Nucleus accumbens (tissue), 56 donors: ENCODE measurements at places on chromosomes 13 and 19.
A peak's percentile ranks its signal among the peaks of the same experiment; 100 is the strongest.

DNA sequence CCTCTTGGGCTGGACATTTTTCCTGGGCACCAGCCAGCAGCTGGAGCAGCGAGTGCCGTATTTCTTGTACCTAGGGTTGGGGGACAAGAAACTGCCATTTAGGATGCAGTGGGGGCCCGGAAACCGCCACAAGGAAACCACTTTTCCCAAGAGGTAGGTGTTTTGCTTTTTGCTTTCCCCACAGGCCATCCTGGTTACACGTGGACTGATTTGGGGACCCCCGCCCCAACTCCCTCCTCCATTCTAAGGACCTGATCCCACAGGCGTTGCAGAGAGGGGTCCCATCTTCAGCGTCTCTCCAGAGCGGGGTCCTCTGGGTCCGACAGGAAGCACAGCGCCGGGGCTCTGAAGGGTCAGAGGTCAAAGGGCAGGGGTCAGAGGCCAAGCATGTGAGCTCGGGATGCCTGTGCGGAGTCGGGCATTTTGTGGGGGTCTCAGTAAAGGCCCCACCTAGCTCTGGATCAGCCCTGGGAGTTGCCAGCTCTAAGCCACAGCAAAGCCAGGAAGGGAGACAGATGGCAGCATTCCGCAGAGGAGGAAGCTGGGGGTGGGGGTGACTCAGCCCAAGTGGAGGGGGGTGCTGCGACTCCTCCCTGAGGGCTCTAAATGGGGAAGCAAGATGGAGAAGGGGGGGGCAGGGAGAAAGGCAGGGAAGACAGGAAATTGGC is 4.3 kb downstream of the ZGLP1 start:
- peak; percentile 61 for DNase-seq

DNA sequence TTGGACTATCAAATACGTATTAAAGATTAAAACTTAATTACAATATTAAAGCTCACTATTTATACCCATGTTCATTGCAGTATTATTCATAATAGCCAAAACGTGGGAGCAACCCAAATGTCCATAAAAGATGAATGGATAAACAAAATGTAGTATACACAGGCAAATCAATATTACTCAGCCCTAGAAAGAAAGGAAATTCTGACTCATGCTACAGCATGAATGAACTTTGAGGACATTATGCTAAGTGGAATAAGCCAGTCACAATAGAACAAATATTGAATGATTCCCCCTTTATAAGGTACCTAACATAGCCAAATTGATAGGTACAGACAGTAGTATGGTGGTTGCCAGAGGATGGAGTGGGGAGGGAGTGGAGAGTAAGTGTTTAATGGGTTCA is 457.3 kb downstream of the FGF14 start:
- no peak for DNase-seq

GRCh38 chr13:103931885-103932284 is 865.7 kb upstream of the SLC10A2 start:
- no peak for DNase-seq

- DNase-seq: no peak
Measured at GRCh38 chr13:91576590-91576989, 178.2 kb downstream of the GPC5 start.

DNA sequence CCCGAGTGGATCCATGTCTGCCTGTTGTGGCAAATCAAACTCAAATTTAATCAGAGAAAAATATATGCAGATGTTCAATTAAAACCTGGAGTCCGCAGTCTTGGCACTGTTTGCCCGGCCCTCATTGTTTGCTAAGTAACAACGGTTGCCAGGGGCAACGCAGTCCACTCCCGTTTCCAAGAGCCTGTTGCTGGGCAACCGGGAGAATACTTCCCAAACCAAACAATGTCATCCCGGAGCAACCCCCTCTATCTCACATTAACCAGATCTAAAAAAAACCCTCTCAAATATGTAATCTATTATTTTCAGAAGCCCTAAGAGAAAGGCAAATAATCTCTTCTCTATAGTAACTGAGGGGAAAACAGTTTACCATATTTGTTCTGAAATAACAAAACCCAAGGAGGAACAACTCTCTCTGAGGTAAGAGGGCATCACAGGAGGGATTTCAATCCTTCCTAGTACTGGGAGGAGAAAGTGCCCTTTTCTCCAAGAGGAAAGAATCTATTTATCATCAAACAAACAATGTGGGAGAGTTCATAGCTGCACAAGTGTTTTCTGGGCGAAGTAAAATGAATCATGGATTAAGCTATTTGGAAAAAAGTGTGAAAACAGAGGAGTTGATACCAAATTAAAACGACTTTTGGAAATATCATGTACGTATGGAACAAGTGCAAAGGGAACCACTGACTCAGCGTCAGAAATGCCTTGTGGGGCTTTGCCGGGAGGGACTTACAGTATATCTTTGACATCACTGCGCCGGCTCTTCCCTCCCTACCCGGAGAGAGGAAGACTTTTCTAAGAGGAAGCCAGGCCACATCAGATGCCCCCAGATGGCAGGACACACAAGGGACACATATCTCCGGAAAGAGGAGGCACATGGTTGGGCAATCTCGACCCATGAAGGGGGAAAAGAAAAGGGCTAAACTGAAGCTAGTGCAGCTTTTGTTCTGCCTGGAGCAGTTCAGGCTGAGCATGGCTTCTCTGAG is 43.3 kb downstream of the RFX2 start:
- peak; percentile 40 for DNase-seq

- DNase-seq: no peak
Measured at GRCh38 chr13:33235078-33235477, 50.5 kb downstream of the STARD13 start.

DNA sequence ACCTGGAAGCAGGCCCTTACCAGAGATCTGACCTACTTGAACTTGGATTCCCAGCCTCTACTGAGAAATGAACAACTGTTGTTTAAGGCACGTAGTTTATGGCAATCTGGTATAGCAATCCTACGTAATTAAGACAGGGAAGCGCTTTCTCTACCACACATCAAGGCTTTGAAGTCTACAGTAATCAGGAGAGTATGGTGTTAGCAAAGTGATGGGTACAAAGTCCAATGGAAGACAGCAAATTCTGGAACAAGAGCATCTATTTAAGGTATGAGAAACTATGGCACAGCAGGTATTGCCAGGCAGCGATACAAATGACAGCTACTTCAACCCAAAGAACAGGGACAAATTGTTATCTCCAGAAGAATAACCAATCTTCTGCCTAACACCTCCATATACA is 3.1 kb downstream of the ZNF563 start:
- DNase-seq: no peak

- DNase-seq: no peak
Measured at GRCh38 chr13:29459813-29460355, 135.6 kb downstream of the SLC7A1 start.

- no peak for DNase-seq
Measured at GRCh38 chr13:35349673-35350278, 126.7 kb downstream of the MAB21L1 start.

- no peak for DNase-seq
Measured at GRCh38 chr13:56988543-56988942, 152.2 kb upstream of the PRR20A start.

- peak; percentile 95 for DNase-seq
Measured at GRCh38 chr13:28718543-28719226, at the start of gene SLC46A3. TSS of gene SLC46A3 (minus strand) at chr13:28718970. CDS start at chr13:28717998, 972 bp downstream.

DNA sequence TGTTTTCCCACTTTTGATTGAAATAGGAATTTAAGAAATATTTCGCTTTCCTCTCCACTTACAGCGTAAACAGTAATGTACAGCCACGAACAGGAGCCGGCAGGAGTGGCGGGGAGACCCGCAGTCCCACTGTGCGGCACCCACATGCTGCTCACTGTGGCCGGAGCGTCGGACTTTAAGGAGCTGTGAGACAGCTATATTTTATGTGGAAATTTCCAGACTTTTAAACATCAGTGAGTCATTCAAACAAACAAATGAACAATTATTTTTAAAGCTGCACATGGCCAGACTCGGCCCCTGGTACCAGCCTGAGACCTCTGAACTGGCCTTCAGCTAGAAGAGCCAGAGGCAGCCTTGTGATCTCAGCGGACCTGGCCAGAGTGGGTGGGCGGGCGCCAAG is 52.5 kb downstream of the CRYL1 start:
- no peak for DNase-seq

GRCh38 chr13:107834281-107834680 is 381.1 kb downstream of the LIG4 start:
- DNase-seq: no peak

GRCh38 chr13:99414048-99414995 is 87.0 kb upstream of the TM9SF2 start:
- DNase-seq: no peak

- DNase-seq: no peak
Measured at GRCh38 chr13:110341445-110342244, 34.6 kb downstream of the COL4A2 start.

- DNase-seq: no peak
Measured at GRCh38 chr19:3788996-3789778, 3.0 kb upstream of the MATK start.

GRCh38 chr13:106143392-106143791 is 392.1 kb downstream of the EFNB2 start:
- no peak for DNase-seq

DNA sequence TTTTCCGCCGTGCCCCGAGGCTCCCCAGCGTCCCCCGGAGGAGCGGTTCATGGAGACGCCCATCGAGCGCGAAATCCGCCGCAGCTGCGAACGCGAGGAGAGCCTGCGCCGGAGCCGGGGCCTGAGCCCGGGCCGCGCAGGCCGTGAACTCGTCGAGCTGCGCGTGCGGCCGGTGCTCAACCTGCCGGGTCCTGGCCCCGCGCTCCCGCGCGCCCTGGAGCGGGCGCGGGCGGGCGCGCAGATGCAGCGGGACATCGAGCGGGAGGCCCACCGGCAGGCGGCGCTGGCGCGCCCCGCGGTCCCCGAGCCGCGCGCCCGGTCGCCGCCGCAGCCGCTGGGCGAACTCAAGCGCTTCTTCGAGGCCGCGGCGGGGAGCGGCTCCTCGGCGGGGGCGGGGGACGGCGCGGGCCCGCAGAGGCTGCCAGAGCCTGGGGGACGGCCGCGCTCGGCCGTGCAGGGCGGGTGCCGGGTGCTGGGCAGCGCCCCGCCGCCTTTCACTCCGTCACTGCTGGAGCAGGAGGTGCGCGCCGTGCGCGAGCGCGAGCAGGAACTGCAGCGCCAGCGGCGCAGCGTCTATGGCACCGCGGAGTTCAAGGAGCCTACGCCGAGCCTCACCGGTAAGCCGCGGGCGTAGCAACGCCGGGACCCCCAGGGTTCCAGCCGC is 807 bp downstream of the MISP3 start:
- DNase-seq: peak; percentile 50

DNA sequence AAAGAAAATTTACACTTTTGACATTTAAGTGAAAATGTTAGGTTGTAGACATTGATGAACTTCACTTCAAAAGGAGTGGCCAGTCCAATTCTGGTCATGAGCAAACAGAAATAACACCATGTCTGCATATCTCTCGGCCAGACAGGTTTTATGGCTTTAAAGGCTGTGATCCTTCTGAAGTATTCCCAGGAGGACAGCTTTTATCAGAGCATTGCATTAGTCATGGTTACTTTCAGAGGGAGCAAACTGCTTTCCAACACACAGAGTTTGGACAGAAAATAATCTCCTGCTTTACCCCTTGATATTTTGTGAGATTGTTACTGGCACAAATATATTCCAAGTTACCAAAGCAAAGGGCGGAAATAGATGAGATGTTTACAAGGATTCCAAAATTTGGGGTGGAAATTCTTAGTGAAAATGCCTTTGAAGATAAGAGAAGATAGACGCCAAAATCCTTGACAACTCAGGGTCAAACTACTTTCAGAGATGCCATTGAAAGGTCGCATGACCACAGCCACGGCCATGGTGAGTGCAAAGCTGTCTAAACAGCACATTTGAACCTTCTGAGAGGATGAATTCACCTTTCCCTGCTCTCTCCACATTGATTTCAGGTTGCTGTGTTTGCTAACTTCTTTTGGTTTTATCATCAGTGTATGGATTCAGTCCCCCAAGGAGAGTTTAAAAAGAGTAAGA is 584.5 kb upstream of the SGCG start:
- DNase-seq: no peak

DNA sequence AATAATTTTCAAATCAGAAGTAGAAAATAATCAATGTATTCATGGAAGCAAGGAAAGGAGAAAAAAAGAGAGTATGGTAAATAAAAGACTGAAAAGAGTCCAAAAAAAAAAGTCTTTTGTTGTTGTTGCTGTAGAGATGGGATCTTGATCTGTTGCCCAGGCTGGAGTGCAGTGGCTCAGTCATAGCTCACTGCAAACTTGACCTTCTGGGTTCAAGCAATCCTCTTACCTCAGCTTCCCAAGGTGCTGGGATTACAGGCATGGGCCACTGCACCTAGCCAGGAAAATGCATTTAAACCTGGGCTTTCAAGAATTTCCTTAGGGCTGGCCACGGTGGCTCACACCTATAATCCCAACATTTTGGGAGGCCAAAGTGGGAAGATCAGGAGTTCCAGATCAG is 7.0 kb upstream of the MAP3K10 start:
- no peak for DNase-seq

DNA sequence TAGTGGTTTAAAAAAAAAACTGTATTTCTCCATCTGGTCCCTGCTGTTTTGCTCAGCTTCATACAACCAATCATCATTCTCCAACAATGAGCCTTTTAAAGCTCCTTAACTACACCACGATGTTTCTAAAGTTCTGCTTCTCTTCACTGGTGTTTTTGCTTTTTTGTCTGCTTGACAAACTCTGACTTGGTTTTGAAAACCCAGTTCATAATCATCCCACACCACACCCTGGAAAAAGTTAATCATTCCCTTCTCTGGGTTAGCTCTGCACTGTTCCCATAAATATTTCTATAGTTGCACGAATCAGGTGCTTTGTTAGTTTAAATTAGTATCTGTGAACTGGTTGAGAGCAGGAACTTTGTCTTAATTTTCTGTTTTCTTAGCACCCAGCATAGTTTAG is 217.1 kb downstream of the ENOX1 start:
- no peak for DNase-seq
